ENCODE measurements at places on chromosomes 12 and 14.

DNA sequence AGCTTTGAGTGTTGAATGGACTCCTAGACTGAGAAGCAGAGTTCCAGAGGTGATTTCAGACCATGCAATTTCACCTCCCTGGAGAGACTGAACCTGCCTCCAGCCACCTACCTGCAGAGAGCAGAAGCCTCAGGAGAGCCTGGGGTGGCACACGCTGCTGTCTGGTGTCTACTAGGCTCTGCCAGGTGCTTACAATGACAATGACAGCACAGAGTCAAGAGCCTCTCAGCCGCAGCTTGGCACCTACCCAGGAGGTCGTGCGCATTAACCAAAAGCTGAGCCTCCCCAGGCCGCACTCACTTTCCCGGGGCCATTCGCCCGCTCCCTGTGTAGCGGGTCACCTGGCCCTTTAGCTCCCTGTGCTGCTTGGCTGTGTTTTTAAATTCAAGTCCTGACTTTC is 63.2 kb downstream of the TESC start:
- no peak for DNase-seq

- DNase-seq, result peak; percentile 25
Measured at GRCh38 chr14:35821564-35822411, 4.3 kb upstream of the BRMS1L start.

DNA sequence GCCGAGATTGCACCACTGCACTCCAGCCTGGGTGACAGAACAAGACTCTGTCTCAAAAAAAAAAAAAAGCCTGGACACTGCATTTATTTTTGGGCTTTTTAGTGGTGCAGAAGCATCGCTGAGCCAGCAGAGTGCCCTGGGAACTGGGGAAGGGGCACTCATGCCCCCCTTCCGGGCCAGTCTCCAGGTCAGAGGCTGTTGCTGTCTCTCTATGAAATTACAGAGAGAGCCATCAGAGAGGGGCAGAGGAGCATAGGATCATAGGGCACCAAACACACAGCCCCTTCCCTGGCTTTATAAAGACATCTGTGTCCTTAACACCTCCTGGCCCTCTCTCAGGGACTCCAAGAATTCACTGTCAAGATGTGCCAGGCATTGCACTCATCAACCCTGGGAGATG is 195.8 kb downstream of the CALM1 start:
- no peak for DNase-seq

DNA sequence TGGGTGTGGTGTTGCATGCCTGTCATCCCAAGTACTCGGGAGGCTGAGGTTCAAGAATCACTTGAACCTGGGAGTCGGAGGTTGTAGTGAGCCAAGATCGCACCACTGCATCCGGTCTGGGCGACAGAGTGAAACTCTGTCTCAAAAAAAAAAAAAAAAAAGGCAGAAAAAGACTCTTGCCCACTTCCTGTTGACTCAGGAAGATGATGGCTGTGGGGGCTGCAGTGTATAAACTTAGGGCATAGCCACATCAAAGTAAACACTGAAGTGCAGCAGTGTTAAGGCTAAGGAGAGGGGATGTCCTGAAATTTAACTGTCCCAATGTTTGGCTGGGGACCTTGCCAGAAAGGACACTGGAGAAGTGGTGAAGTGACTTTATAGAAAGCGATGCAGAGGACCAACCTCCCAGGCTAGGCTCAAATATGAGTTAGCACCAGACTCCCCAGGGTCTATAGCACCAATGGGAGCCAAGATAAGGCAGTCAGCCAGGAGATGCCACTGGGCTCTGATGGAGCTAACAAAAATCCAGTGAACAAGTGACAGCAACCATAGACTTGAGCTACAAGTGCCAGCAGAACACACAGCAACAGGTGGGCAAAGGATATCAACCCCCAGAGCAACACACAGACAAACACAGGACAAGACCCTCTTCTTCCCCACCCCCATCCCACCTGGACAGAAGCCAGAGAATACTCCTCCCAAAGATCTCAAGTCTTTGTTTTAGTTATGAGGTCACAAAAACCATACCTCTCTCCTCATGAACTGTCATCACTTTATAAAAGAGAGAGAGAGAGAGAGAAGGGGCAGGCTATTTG is 28.0 kb downstream of the NELL2 start:
- DNase-seq, result no peak

DNA sequence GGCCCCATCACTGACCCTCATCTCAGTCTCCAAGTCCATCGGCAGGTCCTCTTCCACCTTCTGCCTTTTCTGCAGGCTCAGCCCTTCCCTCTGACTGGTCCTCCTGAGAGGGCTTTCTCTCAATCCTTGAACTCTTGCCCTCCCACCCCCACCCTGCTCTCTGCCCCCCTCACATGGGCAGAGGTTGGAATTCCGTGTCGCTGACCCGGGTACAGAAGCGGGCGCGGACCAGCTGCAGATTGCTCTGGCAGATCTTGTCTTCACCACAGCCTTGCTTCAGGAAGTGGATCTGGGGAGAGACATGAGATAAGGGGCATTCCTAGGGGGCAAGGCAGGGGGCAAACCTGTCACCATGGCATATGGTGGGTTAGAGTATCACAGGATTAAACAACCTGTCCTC is 12.4 kb downstream of the ITGA7 start:
- DNase-seq, result no peak

GRCh38 chr14:75282170-75282554 is 3.5 kb downstream of the FOS start:
- peak; percentile 51 for DNase-seq

GRCh38 chr14:60184146-60184904 is 19.1 kb upstream of the DHRS7 start:
- no peak for DNase-seq

- no peak for DNase-seq
Measured at GRCh38 chr14:63510538-63510937, 32.6 kb downstream of the PPP2R5E start.

GRCh38 chr14:65472189-65472588 is 59.7 kb downstream of the FUT8 start:
- no peak for DNase-seq

DNA sequence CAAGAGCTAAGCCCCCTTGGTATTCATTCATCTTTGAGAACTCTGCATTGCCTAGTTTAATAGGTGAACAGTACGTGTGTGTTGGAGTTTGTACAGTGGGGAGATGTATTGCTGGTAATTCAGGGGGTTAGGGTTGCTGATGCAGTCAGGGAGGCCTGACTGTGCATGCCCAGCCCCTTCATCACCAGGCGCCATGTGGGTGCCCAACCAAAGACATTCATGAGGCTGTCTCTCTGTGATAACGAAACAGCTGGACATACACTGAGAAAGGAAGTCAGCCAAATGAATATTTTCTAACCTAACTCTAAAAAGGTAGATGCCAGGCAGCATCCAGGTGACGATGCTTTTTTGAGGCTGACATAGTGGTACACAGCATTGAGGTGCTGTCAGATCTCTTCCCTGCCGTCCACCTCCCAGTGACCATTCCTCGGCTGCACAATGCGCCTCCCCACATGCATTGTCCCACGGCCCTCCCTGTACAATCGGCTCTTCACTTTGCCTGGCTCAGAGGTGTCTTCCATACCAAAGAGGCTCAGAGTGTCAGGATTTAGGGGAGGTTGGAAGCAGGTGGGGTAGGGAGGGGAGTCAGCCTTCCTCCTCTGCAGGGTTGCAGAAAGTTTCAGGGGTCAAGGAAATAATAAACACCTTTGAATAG is 19.0 kb downstream of the EML1 start:
- DNase-seq, result no peak

GRCh38 chr12:103441437-103442181 is 54.2 kb downstream of the C12orf42 start:
- DNase-seq, result no peak

DNA sequence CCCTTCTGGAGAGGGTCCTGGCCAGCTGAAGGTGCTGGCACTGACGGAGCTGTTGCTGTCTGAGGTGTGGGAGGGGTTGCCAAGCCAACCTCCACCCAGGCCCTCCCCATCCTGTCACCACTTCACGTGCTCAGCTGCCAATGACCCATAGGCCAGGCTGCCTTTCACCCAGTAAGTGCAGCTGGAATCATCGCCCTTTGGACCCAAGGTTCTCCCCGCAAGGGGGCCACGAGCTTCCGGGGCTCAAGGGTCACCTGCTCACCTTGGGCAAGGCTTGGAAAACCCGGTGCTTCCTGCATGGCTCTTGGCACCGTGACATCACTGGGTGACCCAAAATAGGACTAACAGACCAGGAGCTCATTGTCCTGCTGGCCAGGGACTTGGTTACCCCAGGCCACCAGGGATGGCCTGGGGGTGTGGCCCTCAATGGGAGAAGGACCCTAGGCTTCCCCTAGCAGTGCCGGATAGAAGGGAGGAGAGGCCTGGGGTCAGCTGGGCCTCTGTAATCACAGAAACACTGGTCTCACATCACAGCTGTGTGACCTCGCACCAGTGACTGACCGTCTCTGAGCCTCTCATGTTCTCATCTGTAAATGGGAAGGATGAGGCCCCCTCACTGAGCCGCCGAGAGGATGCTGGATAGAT is 51.3 kb downstream of the CCDC85C start:
- DNase-seq, result no peak

DNA sequence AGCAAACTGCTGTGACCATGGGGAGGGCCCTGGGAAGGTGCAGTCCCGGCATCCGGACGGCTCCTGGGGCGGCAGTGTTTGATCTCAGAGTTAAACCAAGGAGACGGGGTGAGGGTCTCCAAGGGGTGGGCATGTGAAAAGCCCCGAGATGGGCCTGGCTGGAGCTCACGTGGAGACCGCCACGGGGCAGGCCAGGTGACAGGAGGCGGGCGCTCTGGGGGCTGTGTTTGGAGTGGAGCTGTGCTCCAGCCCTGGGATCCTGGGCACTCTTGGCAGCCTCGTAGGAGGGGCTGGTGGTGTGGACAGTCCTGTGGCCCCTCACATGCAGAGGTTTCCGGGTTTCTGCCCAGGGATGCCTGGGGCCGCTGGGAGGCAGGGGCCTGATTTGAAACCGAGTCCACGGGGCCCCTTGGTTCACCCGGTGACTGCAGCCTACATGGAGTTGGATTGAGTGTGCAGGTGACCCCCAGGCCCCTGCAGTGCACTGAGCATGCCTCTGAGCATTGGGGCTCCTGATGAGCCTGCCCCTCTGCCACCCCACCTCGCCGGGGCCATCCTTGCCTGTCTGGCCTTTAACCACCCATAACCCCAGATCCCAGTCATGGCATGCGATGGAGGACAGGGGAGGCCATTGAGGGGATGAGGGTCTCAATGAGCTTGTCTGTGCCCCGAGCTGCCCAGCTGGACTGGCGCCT is 8.4 kb downstream of the KIF26A start:
- DNase-seq, result no peak

- DNase-seq, result peak; percentile 25
Measured at GRCh38 chr12:22366181-22366580, 31.7 kb upstream of the ST8SIA1 start.

DNA sequence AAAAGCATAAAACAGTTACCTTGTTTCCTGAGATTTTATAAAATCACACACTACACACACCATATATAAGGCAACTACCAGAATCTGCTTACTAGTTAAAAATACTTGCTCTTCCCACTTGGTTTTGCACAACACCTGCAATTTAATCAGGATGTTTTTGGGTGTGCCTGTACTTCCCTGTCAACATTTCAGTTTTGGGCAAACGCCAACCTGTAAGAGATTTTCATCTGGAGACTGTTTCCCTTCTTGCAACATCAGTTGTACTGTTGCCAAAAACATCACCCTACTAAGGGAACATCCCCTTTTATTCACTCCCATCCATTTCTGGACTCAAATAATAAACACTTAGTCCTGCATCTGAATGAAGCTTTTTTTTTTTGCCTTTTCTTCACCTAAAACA is 172.3 kb downstream of the DUSP6 start:
- DNase-seq, result no peak

DNA sequence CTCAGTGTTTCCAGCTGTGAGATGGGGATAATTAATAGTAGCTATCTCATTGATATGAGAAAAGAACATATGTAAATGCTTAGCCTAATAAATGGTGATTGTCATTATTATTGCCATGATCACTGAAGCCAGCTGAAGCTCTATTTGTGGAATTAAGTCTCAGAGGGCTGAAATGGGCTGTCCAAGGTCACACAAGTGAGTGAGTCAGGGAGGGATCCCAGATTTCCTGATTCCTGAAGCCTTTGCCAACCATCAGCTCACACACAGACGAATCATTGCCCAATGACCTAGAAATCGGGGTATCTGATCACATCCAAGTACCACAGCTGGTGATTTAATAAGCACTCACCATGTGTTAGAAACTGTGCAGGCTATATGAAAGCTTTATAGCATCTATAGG is 21.6 kb upstream of the TMEM229B start:
- DNase-seq, result no peak

- DNase-seq, result no peak
Measured at GRCh38 chr12:70581208-70581607, 56.0 kb downstream of the PTPRB start.

DNA sequence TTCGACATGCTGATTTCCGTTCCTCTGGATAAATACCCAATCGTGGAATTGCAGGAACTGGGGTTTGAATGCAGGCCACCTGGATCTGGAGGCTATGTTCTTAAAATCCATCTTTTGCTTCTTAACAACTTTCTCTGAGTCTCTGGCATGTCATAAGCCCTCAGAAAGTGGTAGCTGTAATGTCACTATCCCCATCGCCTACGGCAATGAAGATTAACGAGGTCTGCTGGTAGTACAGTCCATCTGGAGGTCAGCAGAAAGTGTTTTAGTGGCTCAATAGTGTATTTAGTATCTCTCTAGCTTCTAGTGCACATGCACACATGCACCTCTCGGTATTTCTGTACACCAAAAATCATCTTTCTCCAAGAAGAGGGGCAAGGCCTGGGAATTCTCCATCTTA is 130.3 kb upstream of the NOS1 start:
- no peak for DNase-seq

DNA sequence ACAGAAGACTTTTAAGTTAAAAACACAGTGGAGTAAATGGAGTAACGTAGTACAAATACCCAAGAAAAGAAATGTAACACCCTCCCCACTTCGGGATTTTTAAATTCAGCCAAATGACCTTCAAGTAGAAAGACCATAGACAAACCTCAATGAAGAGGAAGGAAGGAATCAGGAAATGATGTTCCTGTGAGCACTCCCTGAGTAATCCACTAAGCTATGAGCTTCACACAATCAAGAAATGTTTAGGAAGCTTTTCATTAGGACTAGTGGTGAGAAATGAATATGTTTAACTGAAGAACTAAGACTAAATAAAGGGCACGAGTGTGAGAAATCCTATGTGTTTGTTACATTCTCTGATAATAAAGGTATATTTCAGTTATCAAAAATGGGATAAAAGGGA is 10.1 kb downstream of the TCL1A start:
- no peak for DNase-seq

DNA sequence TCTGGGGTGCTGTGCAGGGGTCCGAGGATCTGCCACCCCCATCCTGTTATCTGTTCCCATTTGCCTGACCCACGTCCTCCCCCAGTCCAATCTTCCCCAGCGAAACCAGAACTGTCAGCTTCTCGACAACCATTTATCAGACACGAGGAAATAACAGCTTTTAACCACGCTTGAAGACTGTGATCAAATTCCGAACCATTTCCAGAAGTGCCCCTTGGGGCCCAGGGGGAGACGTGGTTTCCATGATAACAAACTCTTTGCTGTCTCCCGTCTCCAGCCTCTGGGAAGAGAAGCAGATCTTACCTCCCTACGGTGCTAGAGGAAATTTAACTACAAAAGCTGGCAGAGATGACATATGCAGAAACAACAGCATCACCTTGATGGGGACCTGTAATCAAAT is 35.1 kb upstream of the SRRM4 start:
- no peak for DNase-seq
